ENCODE measurements at places on chromosomes 1 and 21.
A peak's percentile ranks its signal among the peaks of the same experiment; 100 is the strongest.

DNA sequence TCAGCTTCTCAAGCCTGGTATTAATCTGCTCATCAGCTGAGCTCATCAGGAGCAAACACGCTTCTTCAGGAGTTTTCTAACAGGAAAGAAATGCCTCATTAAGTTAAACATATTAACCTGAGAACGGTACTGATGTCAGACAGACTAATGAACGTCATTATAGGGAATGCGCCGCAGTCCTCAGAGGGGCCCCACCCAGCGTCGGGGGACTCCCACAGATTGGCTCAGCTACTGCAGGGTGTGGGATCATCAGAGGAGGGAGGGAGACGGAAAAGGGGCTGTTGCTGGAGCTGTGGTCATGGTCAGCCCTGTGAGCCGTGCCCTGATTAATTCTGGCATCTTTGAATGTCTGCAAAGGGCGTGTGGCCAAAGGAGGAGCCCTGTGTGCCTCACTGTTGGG is 348.5 kb downstream of the PTPRU start:
- DNase-seq, result no peak

DNA sequence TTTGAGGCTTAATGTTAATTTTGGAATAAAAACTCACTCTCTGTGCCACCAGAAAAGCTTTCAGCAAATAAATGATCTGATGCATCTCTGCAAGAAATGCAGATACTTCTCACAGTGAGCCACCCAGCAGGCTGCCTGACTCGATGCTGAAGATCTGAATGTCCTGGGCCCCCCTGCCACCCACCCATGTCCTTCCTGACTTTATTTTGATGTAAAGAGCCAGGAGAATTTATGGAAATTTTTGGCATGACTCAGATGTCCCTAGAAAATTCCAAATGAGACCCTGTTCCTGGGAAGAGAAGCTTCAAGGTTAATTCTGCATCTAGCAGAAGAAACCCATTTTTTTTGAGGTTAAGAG is 62.8 kb upstream of the COA6 start:
- DNase-seq, result no peak

DNA sequence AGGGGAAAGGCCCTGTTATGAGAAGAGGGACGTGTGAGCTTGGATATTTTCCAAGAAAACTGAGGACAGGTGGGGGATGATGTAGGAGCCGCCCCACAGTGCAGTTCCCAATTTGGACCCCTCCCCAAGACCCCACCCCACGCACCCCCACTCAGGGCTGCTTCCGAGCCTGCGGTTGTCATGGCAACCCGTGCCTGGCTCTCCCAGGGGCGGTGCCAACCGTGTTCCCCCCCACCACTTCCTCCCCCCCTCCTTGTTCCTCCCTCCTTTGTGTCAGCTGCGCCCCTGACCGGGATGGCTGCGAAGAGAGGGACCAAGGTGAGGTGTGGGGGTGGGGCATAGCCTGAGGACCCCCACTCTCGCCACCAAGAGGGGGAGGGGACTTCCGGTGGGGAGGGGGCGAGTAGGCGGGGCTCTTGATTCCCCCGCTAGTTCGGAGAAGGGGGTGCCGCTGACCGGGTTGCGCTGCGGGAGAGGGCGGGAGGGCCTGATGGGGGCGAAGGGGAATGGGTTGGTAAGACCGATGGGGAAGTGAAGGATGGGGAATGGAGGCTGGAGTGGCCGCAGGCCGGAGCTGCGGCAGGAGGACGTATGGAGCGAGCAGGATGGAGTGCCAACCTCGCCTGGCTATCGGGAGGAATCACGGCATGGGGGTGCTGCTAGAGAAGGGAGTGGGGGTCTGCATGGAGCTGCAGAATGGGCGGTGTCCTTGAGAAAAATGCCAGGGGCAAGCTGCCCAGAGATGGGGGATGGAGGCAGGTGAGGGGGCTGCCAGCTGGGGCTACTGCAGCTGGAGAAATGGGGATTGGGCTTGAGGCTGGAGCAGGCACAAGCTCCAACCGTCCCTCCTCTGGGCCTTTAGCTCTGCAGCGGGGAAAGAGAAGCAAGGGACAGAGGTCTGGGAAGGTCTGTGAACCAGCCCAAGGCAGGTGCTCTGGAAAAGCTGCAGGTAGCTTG is 953 bp downstream of the TRIM46 start:
- peak; percentile 72 for DNase-seq

- DNase-seq, result no peak
Measured at GRCh38 chr1:230735447-230735846, 11.7 kb upstream of the CAPN9 start.

GRCh38 chr1:210736713-210737112 is 397.2 kb downstream of the KCNH1 start:
- DNase-seq, result no peak

DNA sequence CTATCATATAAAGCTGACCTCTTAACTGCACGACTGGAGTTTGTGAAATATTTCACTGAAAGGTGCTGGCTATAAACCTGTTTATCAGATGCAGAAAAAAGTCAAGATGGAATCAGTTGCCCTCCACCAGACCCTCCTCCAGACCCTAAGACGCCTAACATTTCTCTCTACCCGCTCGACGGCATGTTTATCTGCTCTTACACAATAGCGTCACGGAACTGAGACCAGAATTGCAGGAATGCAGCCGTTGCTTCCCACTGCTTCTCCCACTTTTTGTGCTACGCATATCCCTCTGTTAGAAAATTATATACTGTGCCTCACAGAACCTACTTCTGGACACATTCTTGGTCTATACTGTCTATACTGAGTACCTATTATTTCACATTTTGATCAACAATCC is 28.2 kb upstream of the FAM131C start:
- no peak for DNase-seq

- DNase-seq, result peak; percentile 76
Measured at GRCh38 chr1:247110627-247111258, 6.6 kb upstream of the ZNF669 start.

DNA sequence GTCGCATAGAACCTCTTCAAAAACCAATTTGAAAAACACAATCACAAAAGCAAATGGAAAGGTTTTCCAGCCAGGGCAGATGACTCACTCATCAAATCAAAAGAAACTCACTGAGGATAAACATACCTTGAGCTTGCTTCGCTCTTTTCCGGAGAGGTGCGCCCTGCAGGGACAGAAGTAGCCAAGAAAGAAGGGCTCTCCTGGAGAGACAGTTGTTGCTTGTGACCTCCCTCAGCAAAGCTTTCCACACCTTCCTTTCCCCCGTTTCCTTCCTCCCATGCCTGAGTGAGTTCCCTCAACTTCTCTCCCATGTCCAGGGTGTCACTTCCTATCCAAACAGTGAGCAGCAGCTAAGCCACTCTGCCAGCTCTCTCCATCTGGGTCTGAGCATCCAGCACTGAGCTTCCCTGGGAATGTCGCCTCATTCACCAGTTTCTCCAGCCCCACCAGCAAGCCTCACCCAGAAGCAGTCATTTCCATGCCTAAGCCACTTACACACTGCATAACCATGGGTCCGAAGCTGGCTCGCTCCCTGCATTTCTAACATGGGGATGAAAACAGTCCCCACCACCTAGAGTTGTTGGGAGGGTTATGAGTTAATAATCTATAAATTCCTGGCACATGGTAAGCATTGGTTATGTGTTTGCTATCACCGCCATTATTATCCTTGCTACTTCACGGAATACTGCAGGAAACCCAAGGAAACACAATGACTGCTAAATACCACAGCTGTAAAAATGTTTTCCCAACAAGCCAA is 75.0 kb downstream of the PTPN14 start:
- no peak for DNase-seq

GRCh38 chr1:208829595-208829994 is 585.4 kb upstream of the PLXNA2 start:
- no peak for DNase-seq

- no peak for DNase-seq
Measured at GRCh38 chr1:162905174-162906158, 44.5 kb upstream of the CCDC190 start.

DNA sequence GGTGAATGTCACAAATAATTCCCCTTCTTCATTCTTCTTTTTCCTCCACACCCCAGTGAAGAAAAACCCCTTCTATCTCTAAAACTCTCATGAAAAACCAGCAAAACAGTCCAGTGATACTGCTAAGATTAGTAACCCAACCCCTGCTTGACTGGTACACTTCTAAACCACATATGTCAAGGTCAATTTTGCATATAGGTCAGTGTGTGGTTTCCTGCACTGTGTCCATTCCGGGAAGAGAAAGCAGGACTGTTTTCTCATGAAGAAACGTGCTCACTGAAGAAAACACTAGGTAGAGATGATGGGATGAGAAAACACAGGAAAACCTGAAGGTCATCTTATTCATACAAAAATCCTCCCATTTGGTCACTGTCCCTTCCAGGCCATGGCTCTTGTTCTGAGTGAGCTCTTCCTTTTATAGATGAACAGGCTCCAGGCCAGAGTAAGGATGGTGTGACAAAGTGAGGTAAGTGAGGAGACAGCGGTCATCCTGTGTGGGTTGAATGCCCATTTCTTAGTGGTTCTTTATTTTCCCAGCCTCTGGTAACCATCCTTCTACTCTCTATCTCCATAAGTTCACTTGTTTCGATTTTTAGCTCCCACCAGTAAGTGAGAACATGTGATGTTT is 122.7 kb downstream of the FASLG start:
- no peak for DNase-seq

GRCh38 chr1:235866913-235867845 is 473 bp upstream of the LYST start:
- peak; percentile 97 for DNase-seq
